ENCODE measurements at places on chromosomes 12 and 14.

DNA sequence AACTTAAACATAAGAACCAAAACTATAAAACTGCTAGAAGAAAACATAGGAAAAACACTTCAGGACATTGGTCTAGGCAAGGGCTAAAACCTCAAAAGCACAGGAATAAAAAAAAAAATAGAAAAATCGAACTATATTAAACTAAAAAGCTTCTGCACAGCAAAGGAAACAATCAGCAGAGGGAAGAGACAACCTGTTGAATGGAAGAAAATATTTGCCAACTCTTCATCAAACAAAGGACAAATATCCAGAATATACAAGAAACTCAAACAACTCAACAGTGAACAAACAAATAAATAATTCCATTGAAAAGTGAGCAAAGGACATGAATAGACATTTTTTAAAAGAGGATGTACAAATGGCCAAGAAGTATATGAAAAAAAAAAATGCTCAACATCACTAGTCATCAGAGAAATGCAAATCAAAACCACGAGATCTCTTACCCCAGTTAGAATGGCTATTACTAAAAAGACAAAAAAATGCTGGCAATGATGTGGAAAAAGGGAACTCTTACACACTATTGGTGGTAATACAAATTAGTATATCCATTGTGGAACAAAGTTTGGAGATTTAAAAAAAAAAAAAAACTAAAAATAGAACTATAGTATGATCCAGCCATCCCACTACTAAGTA, 152.0 kb downstream of the NDUFA12 start:
- DNase-seq, result no peak

- no peak for DNase-seq
These were observed 73.8 kb upstream of the DACT1 start for GRCh38 chr14:58563978-58564377.

GRCh38 chr12:60093428-60093827, 497.6 kb downstream of the SLC16A7 start:
- no peak for DNase-seq

DNA sequence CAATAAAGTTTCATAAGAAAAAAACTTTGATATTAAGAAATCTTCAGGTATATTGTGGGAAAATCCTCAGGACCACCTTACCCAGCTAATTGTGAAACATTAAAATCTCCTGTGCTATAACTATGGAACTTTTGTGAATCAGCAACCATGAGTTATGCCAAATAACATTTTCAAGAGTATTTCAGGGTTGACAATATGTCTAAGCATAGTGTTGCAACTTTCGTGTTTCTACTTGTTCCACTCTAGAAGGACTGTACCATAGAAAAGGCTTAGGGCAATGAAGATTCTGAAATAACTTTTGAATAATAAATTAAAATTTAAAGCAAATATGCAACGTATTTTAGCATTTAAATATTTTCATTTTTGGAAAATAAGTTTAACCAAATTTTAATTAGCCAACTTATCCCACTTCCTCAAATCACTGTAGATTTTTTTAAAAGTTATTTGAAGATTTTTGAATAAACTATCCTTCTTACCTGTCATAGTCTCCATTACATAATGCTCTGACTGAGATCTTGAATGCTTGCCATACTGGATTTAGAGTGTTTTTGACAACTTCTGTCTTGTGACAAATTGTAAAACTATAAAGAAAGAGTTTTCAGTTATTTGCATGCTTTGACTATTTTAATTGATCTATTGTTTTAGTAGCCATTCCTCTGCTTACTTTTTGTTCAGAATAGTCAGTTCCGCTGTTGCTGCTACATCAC, 143.6 kb downstream of the CPNE8 start:
- no peak for DNase-seq

DNA sequence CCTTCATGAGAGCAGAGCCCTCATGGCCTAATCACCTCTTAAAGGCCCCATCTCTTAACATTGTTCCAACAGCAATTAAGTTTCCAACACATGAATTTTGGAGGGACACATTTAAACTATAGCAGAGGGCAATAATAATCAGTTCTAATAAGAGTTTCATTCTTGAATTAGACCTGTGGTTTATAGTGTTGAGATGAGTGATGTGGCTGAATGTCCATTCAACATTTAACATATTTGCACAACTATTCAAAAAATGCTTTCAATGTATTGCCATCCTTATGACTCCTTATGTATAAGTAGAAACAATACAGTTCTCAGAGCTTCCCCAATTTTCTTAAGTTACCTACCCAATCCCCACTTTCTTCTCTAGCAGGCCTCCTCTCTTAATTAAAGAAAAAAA, 21.5 kb downstream of the KLHL28 start:
- no peak for DNase-seq

GRCh38 chr12:45244561-45245343, 28.9 kb downstream of the ANO6 start:
- no peak for DNase-seq

DNA sequence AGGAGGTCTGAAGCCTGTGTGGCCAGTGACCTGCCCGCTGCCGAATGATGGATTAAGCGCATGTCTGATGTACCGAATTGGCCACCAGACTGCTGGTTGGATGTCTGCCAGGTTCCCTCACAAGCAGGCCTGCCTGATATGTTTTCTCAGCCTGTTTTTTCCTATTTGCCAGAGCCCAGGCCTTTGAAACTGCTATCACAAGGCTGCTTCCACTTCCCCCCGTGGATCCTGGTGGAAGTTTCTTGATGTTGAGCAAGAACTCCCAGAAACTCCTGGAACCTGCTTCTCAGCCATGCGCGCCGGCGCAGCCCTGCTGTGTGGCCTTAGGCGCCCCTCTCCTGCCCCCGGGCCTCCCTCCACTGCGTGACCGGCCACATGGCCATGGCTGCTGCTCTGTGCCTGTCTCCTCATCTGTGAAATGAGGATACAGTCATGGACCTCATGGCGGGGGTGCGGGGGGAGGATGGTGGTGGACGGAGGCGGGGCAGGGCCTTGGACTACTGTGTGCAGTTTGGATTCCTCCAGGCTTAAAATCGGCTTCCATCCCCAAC, 56.6 kb downstream of the CALM1 start:
- no peak for DNase-seq

GRCh38 chr14:74981462-74981782, 21.3 kb upstream of the EIF2B2 start:
- DNase-seq, result no peak

DNA sequence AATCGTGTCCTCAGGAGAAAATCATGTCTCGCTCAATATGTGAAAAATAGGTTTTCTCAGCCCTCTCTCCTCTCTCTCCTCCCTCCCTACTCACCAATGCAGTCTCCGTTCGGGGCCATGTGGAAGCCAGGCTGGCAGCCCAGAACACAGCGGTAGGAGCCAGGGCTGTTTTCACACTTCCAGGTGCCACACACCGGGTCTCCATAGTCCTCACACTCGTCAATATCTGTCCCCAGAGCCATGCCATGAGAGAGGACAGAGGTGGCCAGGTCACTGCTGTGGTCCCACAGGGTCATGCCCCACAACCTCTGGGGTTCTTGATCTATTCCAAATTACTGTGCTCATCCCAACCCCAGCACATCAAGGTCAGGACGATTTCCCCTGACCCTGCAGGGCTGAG, 13.5 kb downstream of the ISCA2 start:
- DNase-seq, result no peak

DNA sequence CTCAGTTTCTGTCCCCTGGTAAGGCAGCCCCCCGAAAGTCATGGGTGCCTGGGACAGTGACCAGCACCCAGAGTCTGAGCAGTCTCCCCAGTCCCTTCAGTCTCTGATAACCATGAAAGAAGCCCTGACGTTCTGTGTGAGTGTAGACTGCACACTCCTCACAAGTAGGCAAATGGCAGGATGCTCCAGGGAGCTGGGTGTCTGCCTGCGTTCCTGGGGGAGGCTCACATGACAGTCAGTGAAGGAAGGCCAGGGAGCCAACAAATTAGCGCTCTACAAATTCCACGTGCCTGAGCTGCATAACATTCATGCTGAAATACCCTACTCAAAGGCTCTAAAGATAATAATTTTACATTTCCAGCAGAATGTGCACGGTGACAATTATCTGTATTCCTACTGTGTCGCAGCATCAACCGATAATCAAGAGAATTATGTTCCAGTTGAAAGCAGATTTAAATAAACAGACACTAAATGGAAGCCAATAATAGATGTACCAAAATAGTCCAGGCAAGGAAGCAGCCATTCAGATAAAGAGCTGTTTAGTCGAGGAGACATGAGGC, 56.3 kb downstream of the ASCL1 start:
- DNase-seq, result no peak

DNA sequence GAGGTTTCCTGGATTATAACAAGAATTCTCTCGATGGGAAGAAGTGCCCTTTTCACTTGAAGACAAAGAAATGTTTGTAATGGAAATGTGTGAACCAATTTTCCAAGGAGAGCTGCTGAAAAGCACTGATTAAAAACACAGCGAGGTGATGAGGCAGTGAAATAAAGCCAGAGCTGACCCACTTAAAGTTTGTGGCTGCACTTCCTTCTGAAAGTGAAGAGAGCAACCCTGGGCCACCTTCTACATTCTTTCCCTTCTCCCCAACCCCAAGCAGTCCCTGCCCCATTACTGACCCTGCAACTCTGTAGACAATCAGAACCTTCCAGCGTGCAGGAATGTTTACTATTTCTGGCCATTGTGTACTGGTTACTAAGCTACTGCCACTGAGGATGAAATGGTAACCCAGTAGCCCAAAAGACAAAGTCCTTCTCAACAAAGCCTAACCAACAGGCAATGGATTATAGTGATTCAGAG, 173.9 kb downstream of the TTC7B start:
- DNase-seq, result no peak

DNA sequence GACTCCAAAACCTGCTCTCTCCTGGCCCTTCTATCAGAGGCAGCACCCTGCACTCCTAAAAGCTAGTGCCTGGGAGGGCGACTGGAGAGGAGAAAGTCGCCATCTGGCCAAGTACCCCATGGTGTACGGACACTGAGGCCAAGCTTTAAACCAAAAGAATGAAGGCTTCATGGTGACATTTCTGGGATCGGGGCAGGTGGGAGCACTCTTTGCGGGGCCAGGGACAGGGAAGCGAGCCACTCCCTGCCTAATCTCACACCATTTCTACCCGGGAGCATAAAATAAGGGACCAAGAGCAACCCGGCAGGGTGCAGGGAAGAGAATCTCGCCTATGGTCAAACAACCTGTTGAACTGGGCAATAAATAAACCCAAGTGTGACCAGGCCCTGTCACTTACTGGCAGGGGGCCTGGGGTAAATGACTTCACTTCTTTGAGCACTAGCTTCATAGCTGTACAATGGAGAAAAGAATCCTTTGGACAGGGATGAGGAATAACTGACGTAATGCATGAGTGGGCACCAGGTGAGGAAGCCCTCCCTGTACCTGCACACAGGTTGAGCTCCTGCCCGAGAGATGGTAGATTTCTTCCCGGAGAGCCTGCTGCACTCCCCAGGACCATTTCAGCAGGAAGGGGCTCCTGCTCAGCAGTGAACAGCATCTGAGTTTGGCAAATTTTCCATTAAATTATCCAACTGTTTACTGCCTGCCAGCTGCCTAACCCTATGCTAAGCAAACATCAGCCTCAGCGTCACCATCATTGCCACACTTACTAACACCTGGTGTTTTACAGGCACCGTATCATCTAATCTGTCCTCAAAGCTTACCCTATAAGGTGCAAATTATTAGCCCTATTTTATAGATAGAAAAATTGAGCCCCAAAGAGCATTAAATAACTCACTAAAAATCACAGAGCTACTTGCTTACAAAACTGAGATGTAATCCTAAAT, 2.0 kb downstream of the SERPINA1 start:
- DNase-seq, result no peak

DNA sequence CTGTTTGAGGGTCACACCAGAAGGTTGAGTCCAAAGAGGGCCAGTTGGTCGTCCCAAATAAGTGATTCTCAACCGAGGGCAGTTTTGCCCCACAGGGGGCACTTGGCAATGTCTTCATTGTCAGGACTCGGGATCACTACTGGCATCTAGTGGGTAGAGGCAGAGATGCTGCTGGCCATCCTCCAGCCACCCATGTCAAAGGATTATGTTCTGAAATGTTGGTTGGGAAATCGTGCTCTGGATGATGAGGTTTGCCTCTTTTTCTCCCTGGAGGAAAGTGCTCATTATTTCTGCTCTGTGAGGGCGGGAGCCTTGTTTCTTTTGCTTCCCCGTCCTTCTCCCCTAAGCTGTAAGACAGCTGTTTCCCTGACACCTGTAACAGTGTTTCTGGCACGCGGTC, 3.6 kb downstream of the ZNF839 start:
- DNase-seq, result no peak

GRCh38 chr12:82930301-82930700, 243.6 kb downstream of the TMTC2 start:
- DNase-seq, result no peak

DNA sequence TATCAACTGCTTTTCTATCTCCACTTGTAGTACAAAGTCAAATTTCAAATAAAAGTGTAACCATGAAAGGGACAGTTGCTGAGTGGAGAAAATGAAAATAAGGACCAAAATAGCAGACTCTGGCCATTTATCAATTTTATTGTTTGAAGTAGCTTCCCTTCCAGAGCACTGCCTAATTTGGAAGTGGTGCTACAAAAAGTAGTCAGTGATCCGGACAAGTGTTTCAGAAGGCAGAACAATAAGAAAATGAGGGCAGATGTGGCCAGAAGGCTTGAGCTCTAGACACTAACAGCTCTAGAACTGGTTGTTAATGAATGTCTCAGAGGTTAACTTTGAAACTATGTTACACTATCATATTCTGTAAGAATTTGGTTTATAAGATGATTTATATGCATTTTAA, 48.9 kb downstream of the ABCC9 start:
- DNase-seq, result no peak

DNA sequence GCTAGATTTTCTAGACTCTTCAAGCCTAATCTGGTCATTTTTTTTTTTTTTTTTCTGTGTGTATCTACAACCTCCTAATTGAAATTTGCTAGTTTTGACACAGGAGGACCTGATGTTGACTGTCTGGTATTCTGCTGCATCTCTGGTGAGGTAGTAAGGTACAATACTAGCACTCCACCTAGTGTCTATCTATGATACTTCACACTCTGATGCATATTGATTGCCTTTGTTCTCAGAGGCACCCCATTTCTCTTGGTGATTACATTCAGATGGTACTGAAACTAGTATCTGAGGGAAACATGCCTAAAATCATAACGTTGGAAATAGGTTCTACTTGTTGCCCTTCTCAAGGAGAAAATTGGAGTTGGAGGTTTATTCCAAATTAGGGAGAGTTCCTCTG, 930.5 kb upstream of the NOVA1 start:
- DNase-seq, result no peak

- DNase-seq, result no peak
These were observed 17.5 kb downstream of the SLC35F4 start for GRCh38 chr14:57848353-57848752.

GRCh38 chr14:106840991-106841390, 1314.6 kb downstream of the TMEM121 start:
- no peak for DNase-seq

DNA sequence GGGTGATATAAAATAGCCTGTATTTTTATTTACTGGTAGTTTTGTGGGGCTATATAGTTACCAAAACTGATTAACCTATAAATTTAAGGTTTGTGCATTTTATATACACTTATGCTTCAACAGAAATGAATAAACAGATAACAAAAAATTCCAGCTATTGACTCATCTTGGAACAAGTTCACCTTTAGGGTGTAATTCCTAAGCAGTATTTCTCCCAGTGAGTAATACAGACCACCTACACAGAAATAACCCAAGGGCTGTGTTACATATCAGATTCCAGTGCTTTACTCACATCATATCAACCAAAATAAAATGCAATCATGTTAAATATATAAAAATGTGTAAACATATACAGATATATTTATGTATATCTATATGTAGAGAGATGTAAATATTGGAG, 345.6 kb downstream of the ADAMTS20 start:
- DNase-seq, result no peak

Measured in stimulated activated CD8-positive, alpha-beta memory T cell treated with anti-CD3 and anti-CD28 coated beads, Interleukin-4, amount 100 ng/mL, for 4 hours (primary cell).